CD8-positive, alpha-beta memory T cell (primary cell): ENCODE measurements at places on chromosomes 7 and 10.

- DNase-seq: no peak
These were observed 298.6 kb downstream of the REEP3 start for GRCh38 chr10:63819753-63820329.

DNA sequence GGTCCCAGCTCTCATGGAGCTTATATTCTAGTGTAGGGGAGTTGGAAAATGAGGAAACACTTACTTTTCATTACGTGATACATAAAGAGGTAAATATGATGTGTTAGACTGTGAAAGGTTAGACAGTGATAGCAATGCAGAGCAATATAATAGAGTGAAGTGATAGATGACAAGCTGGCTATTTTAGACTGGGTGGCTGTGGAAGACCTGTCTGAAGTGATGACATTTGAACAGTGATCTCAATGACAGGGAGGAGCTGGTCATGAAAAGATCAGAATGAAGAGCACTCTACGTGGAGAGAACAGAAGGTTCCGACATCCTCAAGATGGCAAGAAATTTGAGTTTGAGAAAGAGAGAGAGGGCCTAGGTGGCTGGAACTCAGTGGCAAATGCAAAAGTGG, 118.9 kb upstream of the MKLN1 start:
- DNase-seq: no peak

DNA sequence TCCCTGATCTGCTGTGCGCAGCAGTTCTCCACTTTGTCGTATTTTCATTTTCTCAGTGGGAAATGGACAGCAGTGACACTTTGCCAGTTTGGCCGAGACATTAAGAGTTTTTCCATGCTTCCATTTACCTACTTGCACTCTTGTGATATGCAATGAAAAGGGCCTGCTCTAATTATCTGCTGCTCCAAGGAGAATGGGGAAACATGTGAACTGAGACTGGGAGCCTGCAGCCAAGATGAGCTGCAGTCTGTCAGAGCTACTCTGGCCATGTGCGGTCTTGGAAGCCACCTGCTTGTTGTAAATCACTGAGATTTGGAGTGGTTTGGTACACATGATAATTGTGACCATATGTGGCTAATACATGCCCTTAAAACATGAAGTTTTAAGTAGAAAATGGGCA, 586.6 kb upstream of the POT1 start:
- DNase-seq: no peak

- no peak for DNase-seq
These were observed 87.3 kb downstream of the DOCK4 start for GRCh38 chr7:112118581-112119566.

- DNase-seq: no peak
These were observed 92.9 kb downstream of the XRCC2 start for GRCh38 chr7:152583006-152583405.
